Spinal cord (tissue), 10 donors: ENCODE measurements at places on chromosomes 2 and 18. TPM values are rescaled to one million over a fixed set of nuclear protein-coding genes. Genes with fewer than 3 reads are reported as not detected.
A peak's percentile ranks its signal among the peaks of the same experiment; 100 is the strongest.

VWA3B gene
- total RNA-seq: 1.5 TPM

- DNase-seq: no peak
These were observed 241.6 kb upstream of the RAB6C start for GRCh38 chr2:129737660-129738527.

DNA sequence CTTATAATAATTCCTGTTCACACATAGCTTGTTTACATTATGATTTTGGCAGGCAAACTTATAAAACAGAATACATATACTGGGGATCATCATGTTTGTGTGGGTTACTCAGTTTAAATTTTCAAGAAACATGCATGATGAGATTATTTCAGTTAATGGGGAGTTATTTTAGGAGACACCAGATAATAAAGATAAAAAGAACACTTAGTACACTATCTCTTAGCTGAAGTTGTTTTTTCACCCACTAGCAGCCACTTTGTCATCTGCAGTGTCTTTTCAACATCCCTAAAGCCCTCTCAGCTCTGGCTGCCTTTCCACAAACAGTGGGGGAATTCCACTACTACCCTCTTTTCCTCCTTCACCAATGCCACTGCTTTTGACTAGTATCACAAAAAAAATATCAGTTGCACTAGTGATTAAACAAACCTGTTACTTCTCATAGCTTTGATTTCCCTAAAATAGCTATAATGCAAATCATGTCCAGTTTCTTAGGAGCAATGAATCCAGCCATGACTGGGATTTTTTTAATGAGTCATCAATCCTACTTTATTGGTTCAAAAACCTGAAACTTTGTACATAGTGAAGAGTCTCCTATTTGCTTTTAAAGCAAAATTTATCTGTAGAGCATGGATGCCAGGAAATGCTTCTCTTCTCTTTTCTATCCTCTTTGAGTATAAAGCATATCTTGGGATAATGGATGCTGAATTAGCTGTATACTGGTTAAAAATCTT lies 156.7 kb upstream of the TFPI start:
- no peak for DNase-seq

- no peak for DNase-seq
These were observed 16.8 kb upstream of the CRIM1 start for GRCh38 chr2:36338827-36339145.

ANO7 gene
- 0.89 TPM for total RNA-seq

DNA sequence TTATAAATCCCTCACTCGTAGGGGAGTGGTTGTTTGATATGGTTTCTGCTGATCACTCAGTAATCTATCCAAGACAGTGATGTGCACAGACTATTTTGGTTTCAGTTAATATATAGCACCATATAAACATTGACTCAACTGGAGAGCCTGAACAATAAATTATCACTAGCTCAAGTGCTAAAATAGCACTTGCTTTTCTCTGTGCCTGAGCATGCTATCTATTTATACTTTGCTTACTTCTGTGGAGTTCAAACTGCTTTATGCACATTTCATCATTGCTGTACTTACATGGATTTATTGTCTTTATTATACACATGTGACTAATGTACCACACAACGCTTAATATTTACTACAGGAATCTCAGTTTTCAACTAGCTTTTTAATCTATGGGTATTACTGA lies 133.6 kb downstream of the BCL2 start:
- DNase-seq: no peak

- no peak for DNase-seq
These were observed 36.3 kb downstream of the ZNF516 start for GRCh38 chr18:76458522-76459311.

CFAP65 gene
- 4.8 TPM for total RNA-seq

NEU4 gene
- 1.2 TPM for total RNA-seq

DNA sequence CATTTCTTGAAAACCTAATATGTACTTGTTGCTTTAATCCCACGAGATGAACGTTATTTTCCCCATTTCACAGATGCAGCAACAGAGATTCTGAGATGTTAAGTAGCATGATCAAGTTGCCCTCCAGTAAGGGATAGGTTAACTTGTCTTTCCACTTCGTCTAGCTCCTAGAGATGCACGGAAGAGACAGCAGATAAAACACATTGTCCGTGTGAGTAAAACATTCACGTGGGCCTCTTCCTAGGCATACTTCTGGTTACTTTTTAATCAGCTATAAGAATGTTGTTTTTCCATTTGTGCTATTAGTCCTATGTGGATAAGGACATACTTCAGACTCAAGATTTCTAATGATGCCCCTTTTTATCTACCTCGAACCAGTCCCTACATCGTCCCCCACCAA lies 1.2 kb upstream of the ARHGAP28 start:
- no peak for DNase-seq

TEKT4 gene
- total RNA-seq: 0.69 TPM

GRCh38 chr2:153641046-153641445 lies 162.5 kb upstream of the RPRM start:
- DNase-seq: no peak

SIX3 gene
- total RNA-seq: not detected

AP1S3 gene
- total RNA-seq: 9.4 TPM

GRCh38 chr18:30103881-30104280 lies 938.7 kb downstream of the DSC3 start:
- peak; percentile 14 for DNase-seq

RAMP1 gene
- 36.6 TPM for total RNA-seq

ANTXR1 gene
- 45.7 TPM for total RNA-seq

SCN7A gene
- 24.0 TPM for total RNA-seq

- peak; percentile 13 for DNase-seq
These were observed 26.2 kb upstream of the GALNT3 start for GRCh38 chr2:165820296-165820695.

DNA sequence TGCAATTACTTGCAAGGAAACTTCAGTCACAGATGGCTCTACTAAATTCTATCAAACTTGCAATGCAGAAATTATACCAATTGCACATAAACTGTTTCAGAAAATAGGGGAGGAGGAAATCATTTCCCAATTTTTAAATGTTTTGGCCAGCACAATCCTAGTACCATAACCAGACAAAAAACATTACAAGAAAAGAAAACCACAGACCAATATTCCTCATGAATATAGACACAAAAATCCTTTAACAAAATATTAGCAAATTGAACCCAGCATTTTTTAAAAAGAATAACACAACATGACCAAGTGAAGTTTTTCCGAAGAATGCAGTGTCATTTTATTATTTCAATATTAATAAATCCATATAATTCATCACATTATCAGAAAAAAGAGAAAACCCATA lies 45.8 kb downstream of the INO80C start:
- no peak for DNase-seq

GRCh38 chr2:73917696-73918207 lies 8.9 kb upstream of the DGUOK start:
- DNase-seq: no peak

DNA sequence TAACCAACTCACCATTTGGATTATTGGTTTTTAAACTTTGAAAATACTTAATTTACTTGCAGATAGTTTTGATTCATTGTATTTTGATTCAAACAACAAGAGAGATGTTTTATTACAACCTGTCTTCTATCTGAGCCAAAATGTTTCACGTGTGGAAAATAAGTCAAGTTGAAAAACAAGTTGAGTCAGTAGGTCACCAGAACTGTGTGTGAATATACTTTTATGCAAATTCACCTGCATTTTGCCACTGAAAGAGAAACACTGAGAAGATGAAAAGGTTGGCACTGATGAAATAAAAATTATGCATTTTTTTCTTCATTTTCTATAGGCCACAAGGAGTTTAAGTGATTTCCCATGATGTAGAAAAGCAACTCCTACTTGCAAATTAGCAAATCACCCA lies 68.3 kb downstream of the ICOS start:
- no peak for DNase-seq

DNA sequence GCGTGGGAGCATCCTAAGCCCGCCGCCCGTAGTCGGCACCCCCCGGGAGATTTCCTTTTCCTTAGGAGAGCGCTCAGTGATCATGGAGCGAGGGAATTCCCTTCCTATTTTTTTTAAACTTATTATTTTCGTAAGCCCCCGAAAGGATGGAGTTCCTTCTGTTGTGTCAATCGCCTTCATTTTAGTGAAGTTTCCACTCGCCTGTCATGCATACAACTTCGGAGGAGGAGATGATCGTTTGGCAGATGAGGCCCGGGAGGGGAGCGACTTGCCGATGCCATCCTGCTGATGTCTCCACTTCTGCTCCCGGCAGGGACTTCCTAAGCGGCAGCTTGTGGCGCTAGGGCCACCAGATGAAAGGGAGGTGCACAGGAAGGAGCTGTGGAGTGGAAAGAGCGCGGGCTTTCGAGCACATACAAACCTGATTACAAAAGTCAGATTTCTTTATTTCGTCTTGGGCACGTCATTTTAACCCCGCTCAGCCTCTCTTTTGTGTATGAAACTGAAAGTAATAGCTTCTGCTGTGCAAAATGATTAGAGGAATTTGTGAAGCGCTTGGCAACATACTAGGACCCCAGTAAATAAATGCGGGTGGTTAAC lies at the start of gene ADGRF3:
ADGRF3 (minus strand) TSS at position 336 of the 600 bp plus-strand sequence. CDS start 555 bp downstream, outside the sequence.
- DNase-seq: peak; percentile 38

MC2R gene
- not detected for total RNA-seq

DNA sequence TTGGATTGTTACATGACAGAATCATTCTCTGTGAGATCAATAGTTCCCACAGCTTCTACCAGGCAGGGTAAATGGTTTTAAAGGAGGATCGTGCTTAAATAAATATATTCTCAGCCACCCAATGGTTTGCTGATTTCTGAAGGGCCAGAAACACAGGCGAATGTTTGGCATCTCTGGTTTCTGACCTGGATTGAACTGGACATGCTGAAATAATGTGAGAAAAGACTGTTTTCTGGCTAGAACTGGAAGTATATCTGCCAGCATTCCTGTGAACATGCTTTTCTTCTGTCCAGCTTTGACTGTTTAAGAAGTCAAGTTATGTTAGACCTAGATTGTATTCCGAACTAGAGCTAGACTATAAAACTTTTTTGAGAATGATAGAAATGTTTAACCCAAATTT lies 77.1 kb upstream of the COL3A1 start:
- no peak for DNase-seq

HNMT gene
- total RNA-seq: 61.6 TPM

GRCh38 chr18:25503567-25504081 lies 151.7 kb upstream of the ZNF521 start:
- DNase-seq: peak; percentile 59

- no peak for DNase-seq
These were observed 29.5 kb upstream of the SEMA4C start for GRCh38 chr2:96899413-96899741.

FBXO15 gene
- 5.4 TPM for total RNA-seq

DDX1 gene
- 87.0 TPM for total RNA-seq

DNA sequence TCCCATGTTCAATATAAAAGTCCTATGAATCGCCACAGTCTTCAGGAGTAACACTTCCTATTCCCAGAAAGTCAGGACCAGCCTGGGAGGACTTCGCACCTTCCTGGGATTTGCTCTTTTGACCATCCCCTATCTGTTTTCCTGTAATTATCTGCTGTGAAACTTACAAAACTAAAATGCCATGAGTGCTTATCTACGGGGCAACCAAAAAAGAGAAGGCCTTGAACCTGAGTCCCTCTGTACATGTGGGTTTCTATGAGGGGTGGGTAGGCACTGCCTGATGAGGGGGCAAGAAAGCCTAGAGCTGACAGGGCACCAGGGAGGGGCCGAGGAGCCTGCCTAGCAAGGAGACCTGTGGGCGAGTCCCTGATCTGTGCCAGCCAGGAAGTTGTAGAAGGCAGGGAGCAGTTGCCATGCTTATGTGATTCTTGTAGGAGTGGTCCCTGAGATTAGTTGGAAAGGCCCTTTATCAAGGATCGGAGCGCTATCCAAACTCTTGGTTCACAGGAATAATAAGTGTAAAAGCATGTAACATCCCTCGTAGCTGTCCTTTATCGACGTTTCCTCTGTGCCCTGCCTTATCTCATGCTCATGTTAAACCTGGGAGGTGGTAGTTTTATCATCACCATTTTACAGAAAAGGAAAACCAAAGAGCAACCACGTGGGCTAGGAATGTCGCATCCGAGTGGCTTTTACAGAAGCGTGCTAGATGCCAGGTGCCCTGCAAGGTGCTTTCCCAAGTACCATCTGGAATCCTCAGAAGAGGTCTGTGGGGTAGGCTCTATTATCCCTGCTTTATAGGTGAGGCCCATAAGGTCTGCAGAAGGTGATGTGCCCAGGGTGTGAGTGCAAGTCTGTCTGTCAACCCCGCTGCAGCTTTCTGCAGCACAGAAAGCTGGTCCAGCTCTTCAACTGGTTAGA lies 111.8 kb downstream of the B3GNT2 start:
- DNase-seq: no peak

- DNase-seq: peak; percentile 10
These were observed 1490.0 kb upstream of the NXPH2 start for GRCh38 chr2:140270224-140270623.

GRCh38 chr2:178428396-178428806 lies 22.6 kb downstream of the PRKRA start:
- no peak for DNase-seq

DNA sequence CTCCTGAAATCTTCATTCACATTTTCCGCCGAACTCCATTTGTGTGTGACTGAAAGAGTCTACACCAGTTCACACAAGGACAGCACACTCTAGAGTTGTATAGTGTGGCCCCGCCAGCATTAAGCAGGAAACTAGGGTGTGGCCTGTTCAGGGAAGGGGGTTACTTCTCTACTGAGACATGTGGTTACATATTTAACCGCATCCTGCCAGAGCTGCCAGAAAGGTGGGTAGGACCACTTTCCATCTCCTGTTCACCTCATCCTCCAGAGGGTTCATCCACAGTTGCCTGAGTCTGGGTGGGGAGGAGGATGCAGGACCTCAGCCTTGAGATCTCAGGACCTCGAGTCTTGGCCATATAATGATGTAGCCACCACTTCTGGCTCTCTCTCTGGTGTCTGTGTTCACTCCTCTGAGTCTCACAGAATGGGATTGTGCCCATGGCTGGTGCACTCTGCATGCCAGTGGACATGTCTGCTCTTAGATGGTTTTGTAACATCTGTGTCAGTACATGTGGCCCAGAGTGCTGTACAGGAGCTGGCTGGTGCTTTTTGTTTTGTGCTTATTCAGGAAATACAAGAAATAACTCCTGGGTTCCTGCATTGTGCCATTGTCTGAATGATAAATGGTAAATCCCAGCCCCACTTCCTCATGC lies 7.7 kb upstream of the SP140L start:
- DNase-seq: no peak

DNA sequence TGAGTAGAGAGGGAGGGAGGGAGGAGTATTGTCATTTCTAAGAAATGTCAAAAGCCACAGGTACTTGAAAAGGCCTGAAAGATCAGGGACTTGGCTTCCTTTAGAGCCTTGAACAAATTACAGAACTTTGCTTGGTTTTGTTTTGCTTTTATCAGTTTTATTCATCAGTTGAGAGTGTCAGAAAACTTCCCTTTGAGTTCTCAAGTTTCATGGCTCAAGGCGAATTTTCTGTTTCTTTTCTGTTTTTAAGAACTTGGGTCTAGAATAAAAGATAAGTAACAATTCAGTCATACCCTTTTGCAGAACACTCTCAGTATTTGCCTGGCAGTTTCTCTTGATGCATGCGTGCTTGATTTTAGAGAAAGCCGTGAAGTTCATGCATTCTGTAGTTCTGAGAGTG lies 531.9 kb downstream of the PARD3B start:
- DNase-seq: no peak

GRCh38 chr2:133667085-133667484 lies 98.8 kb upstream of the NCKAP5 start:
- no peak for DNase-seq
